SK-MEL-5 (cell line): ENCODE measurements at places on chromosomes 7 and 10.
A peak's percentile ranks its signal among the peaks of the same experiment; 100 is the strongest.

GRCh38 chr10:3270577-3271316 is 98.2 kb upstream of the PITRM1 start:
- DNase-seq = no peak

DNA sequence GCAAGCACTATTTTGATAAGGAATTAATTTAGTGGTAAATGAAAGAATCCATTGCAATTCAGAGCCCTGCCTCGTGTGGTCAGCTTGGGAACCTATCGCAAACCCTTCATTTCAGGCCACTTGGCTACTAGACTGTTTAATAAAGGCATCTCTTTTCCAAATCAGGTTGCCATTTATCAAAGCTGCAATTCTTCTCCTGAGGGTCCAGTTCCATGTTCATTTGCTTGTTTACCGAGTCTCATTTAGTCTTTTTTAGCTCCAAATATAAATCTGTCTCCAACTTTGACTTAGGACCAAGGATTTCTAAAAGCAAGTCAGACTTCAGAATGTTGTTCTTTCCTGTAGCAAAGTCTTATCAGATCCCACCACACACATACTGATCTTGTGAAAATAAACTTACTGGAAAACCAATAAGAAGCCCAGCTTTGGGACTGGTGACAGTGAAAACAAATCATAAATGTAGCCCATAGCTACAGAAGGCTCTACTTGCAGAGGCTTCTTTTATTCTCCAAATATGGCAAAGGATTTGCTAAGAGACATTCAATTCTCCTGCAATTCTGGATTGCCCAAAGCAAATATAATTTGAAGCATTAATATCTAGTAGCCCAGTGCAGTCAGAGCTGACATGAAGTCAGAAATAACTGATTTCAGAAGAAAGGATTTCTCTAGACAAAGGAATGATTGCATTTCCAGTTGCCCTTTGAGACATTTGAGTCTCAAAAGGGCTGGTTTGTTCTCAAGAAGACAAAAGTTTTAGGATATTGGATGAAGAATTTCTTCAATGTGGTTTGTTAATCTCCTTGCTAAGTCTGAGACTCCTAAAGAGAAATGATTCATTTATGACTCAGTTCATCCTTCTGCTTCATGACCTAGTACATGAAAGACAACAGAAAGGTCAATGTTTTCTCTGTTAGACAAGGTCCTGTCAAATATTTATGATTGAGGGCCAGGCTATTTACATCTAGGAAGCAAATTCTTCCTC is 28.0 kb downstream of the PPP1R3C start:
- peak; percentile 55 for DNase-seq

DNA sequence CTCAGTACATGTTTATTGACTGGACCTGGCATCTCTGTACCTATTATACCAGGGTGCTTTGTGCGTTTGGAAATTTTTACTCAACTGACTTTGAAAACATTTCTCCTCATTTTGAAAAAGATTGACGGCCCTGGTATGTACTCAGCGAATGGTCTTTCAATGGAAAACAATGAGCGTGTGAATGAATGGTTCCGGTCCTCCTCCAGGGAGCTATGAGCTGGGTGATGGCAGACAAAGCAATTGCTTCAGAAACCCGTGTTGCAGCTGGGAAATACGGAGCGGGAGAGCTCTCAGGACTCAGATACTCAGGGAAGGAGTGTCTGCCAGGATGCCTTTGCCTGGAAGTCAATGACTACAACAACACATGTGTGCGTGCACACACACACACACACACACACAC is 125.9 kb downstream of the PAXIP1 start:
- DNase-seq = no peak

DNA sequence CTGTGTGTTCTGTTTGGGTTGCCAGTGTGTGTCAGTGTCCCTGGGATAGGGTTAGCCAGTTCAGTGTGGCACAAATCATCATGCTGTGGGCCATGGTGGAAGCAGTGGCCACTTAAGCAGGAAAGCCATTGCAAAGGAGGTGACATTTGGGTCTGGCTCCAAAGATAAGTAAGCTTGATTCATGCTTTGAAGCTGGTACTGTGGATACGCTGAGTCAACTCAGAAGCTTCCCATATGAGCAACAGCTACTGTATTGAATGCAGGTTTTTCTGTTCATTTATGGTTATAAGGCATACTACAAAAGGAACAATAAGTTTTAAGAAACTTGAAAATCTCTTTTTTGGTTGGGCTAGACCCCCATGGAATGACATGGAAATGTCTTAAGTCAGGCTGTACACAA is 143.1 kb downstream of the BMPER start:
- DNase-seq = no peak

GRCh38 chr7:99143521-99143852 is 421 bp downstream of the SMURF1 start:
- DNase-seq = no peak

GRCh38 chr10:31952066-31952465 is 23.4 kb upstream of the ARHGAP12 start:
- DNase-seq = peak; percentile 44

- DNase-seq = no peak
These were observed 629.3 kb upstream of the LRRN3 start for GRCh38 chr7:110461621-110462020.

DNA sequence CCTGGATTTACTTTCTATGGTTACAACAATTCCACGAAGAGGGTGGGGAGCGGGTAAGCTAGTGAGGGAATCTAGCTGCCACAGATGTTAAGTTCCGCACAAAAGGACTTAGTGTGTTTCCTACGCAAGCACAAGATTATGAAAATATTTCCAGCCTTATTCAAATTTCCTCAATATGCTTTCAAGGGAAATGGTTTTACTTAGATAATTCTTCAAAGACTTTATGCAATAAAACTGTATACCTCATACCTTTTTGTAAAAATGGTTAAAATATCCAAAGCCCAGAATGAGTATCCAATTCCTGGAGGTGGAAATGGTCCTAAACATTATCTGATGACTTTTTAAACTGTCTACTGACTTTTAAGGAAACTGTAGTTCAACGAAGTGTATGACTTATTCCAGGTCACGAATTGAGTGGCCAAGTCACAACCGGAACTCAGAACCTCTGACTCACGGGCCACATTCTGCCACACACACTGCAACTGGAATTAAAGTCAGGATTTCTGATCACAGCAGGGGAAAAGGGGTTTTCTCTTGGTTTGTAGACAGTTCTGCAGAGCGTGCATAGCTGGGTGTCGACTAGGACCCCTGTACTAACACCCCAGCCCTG is 20.2 kb upstream of the INSIG1 start:
- no peak for DNase-seq

DNA sequence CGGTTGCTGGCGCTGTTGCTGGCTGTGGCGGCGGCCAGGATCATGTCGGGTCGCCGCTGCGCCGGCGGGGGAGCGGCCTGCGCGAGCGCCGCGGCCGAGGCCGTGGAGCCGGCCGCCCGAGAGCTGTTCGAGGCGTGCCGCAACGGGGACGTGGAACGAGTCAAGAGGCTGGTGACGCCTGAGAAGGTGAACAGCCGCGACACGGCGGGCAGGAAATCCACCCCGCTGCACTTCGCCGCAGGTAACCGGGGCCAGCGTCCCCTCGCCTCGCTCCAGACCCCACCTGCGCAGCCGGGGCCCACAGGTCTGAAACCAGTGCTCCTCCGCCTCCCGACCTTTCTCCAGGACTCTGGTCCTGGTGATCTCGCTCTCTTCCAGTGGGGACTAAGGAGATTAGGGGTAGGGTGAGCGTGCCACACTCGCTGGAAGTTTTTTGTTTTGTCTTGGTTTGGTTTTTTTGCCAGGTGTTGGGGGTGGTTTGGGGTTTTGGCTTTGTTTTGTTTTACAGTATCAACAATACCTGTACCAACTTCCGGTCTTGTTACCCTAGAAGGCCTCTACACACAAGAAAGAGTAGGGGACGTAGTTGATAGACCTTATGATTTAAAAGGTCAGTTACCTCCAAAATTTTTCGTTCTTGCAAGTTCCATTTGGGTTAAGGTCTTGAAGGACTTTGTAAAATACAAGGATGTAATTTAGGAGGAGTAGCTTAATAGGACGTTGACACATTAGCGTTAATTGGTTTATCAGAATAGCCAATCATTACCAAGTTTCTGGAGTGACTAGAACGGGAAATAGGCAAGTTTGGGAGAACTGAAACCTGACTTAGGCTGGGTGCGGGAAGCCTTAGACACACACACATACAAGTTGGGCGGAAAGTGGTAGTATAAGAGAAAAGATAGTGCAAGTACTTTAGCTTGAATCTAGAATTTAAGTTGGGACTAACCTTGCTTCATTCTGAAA is 704 bp downstream of the TNKS2 start:
- DNase-seq = peak; percentile 57

- no peak for DNase-seq
These were observed 188.7 kb downstream of the ADARB2 start for GRCh38 chr10:1548596-1548995.

GRCh38 chr10:96289218-96289910 is 14.9 kb upstream of the DNTT start:
- no peak for DNase-seq

DNA sequence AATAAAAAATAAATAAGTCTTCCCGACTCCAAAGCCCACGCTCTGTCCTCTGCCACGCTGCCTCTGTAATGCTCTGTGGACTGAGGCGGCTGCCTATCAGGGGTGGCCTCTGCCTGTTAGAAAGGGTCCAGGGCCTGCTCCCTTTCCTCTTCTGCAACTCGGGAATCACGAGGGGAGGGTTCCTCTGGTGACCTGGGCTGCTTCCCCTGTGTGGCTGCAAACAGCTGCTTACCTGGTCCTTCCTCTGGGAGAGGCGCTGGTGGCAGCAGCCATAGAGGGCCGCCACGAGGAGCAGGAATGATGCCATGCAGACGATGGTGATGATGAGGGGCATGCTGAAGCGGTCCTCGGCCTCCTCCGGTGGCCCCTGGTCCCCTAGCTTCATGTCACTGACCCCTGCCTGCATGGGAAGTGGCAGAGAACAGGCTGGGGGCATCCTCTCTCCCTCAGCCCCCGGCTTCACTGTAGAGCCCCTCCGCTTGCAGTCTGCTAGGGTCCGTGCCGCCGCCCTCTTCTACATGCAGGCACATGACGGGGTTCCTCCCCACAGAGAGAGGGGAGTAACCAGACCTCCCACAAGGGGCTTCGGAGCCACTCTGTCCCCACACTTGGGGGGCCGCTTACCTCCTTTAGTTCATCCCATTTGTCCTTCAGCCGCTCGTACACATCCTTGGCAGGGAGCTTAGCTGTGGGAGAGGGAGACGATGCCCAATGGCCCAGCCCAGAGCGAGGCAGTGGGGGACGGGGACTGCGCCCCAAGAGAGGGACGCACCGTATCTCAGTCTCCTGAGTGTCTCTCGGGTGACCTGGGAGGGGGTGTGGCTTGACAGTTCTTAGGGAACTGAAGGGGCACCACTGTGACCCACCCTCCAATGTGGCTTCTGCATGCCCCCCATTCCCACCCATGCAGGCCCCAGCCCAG is 50.5 kb downstream of the PODXL start:
- DNase-seq = no peak

DNA sequence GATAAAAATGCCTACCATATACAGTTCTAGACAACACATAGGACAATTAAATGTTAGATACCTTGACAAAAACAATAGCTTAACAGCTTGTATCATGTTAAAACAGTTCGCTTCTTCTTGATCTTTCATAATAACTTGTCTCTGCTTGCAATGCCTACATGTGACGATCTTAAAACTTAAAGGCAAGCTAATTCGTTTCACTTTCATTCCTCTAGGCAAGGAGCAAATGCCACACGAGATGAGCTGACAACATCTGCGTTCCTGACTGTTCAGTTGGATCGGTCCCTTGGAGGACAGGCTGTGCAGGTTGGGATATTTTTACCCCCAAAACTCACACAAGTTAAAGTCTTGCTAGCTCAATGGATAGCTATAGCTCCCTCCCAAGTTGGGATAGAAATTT is 51.6 kb upstream of the ARL4A start:
- peak; percentile 50 for DNase-seq

DNA sequence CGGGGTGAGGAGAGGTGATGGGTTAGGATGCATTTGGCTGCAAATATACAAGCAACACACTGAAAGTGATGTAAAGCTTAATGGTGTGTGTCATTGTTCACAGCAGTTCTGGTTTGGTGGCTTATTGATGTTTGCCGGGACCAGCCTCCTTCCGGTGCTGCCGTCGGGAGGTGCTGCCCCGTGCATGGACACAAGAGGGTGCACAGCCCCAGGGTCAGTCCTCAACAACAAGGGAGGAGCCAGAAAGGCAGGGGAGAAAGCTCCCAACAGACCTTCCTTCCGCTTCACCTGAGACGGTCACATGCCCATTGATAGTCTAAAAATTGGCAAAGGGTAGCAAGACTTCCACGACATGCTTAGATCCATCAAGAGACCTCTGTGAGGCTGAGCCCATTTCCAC is 9.5 kb downstream of the RNF32 start:
- peak; percentile 16 for DNase-seq

DNA sequence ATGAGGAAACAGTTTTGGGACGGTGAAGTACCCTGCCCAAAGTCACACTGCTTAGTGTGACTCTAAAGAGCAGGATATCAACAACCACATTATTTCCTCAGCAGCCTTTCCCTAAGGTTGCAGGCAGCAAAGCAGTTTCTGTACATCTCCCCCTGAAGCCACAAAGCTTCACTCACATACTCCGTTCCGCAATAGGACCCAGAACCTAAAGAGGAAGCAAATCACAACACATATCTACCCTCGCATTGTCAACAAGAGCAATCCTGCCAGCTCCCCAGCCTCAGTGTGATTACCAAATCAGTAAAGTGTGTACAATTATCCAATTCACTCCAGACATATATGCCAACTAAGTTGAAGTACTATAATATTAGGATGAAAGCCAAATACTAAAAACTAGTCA is 30.8 kb downstream of the VAX1 start:
- DNase-seq = no peak

DNA sequence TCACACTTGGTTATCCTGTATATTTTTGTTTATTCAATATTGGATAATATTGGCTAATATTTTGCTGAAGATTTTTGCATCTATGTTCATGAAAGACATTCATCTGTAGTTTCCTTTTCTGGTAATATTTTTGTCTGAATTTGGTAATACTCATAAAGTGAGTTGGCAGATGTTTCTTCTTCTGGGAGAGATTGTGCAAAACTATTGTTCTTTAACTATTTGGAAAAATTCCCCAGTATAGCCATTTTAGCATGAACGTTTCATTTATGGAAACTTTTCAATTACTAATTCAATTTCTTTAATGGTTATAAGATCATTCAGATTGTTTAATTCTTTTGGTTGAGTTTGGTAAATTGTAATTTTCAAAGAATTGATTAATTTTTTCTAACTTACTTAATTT is 560.8 kb upstream of the FZD8 start:
- no peak for DNase-seq

DNA sequence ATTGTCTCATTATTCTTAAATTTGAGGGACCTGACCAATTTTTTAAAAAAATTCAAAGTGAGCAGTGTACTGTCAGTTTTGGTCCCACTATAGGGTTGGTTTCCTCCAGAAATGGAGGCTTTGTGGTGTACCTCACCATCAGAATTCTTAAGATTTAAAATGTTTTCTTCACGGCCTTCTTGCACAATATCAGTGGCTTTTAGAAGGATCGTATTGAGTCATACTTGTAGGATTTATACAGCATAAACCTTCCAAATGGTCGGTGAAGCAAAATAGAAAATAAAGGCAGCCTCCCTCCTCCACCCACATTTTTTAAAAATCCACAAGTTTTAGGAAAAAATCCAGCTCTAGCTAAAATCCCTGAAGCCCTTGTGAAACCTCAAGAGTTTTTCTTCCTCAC is 126.4 kb downstream of the RNLS start:
- DNase-seq = no peak
